Activated CD4-positive, alpha-beta T cell treated with anti-CD3 and anti-CD28 coated beads, Interleukin-2, Interleukin-4, amounts not matched to agents 100 ng/mL and 50 ng/mL, durations not matched to agents 16 hours and 8 hours (primary cell): ENCODE measurements at places on chromosomes 3 and 15.

DNA sequence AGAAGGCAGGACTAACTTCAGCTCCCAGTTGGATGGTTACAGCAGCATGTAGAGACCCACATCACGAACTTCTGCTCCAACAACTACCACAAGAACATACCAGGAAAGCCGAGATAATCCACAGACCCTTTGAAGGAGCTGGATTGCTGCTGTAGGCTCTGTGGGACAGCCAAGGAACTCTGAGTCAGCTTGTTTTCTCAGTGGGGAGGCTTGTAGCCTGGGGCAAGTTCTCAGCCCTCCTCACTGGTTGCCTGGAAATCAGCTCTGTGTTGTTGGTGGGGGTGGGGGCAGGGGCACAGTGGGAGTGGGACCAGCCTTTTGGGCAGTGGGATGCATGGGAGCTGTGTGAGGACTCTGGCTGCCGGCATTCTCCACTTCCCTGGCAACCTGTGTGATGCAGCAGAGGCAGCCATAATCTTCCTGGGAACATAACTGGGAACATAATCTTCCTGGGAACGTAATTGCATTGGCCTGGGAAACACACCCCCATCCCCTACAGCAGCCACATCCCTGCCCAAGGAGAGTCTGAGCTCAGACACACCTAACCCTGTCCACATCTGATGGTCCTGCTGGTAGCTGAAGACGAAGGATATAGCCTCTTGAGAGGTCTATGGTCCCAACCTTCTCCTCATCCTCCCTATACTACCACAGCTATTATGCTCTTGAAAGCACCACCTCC is 153.1 kb downstream of the PEAK1 start:
- DNase-seq = no peak

GRCh38 chr15:22850055-22850454 is 11.6 kb downstream of the NIPA2 start:
- DNase-seq = peak; percentile 17

DNA sequence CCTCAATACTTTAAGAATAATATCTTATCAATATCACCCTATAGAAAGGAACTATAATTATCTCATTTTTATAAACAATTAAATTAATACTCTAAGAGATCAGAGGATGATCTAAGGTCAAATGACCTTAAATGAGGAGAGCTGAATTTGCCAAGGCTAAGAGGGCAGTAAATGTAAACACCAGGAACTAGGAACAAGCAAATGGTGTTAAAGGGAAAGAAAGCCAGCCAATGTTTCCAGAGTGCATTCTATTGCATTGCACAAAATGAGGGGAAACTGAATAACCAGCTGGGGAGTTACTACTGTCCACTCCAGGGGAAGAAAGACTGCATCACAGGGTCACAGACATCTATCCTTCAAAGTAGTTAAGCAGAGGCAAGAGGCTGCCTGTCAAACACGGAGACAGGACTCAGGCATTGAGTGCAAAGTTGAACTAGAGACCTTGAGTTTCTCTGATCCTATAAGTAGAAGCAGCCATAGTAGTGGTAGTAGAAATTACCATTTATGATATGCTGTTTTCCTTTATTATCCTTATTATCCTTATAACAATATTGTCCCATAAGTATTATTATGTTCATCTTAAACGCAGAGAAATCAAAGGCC is 466.4 kb downstream of the MAGI1 start:
- DNase-seq = no peak

GRCh38 chr3:184766555-184767261 is 45.3 kb upstream of the VPS8 start:
- no peak for DNase-seq

DNA sequence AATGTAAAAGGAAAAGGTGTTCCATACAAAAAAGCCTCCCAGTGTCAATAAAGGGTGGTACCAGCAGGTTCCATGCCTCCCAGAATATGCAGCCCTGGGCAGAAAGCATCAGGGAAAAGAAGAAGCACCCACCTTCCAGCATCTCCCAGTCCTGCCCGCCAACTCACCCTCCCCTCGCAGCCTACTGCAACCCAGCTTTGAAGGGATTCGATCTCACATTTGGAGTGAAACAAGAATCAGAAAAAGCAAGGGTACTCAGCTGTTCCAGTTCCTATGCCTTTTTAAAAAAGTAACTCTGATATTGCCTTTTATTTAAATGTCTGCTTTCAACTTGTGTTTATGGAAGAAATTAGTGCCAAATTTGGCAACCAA is 166.9 kb downstream of the ADAMTS17 start:
- DNase-seq = no peak

GRCh38 chr15:75051191-75051608 is 27.8 kb downstream of the PPCDC start:
- DNase-seq = no peak

GRCh38 chr3:141386126-141386488 is 17.8 kb downstream of the ZBTB38 start:
- DNase-seq = no peak

DNA sequence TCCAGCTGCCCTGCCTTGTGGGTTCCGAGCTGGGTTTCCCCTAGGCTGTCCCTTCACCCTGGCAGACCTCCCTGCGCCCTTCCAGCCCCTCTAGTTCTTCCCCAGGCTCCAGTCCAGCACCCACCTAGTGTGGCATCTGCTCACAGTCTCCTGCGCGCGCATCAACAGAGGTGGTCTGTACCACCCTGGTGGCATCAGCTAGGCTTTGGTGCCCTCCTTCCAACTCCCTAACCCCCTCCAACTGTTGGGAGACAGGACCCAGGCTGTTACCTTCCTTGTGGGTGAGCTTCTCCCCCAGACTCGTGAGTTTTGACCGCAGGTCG is 8.0 kb downstream of the CALML4 start:
- DNase-seq = no peak

GRCh38 chr3:176839466-176839865 is 357.8 kb downstream of the TBL1XR1 start:
- no peak for DNase-seq

DNA sequence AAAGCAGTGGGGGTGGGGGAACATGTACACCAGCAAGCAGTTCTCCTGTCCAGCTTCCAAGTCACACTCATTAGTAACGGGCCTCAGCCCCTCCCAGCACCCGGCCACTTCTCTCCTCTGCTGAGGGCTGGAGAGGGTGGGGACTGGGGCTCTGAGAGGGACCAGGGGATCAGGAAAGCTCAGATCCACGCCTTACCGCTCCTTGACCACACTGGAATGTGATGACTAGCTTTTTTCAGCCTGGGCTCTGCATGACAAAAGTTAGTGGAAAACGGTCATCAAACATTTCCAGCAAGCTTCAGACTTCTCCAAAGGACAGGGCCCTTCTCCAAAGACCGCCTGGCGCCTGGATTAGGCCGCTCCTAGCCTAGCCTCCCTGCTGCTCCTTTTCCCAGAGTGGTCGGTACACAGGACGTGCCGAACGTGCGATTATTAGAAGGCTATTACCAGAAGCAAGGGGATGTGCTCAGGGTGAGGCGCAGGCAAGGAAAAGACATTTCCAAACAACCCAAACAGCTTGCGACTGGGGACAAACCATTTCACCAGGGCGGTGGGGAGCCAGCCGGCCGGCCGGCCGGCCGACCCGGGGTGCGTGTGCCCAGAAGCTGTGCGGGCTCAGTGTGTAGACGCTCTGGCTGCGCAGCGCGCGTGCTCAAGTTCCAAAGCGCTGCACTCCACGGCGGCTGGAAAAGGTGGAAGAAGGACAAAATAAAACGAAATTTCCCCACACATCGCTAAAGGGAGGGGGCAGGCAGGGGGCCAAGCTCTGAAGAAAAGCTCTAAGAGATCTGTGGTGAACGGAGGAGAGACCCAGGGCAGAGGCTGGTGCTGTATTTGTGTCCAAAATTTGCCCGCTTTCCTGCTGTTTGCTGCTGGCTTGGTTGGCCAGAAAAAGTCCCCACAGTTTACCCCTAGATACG is 51.0 kb upstream of the SSR3 start:
- no peak for DNase-seq

- no peak for DNase-seq
Observed at GRCh38 chr3:9864200-9864927, 15.7 kb downstream of the CIDEC start.

- no peak for DNase-seq
Observed at GRCh38 chr15:74651242-74651741, 35.7 kb downstream of the CLK3 start.

DNA sequence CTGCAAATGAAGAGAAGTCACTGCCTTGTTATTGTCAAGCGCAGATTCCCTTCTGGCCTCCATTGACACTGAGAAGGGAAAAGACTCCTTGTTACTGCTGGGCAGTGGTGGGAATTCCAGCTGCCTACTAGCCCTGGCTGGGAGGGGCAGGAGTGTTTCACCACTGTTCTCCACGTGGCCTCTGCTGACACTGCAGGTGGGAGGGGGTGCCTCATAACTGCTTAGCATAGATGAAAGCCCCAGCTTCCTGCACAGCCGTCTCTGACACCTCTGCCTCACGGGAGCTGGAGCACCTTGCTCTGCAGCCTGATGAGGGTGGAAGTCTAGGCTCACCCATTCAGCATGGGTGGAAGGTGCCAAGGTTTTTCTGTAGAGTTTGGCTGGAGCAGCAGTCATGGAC is 52.1 kb downstream of the TM2D3 start:
- DNase-seq = no peak

- no peak for DNase-seq
Observed at GRCh38 chr3:53357458-53357857, 10.1 kb upstream of the DCP1A start.

- no peak for DNase-seq
Observed at GRCh38 chr15:76274821-76275220, 36.4 kb downstream of the ETFA start.

GRCh38 chr3:64761729-64762128 is 73.9 kb upstream of the ADAMTS9 start:
- DNase-seq = no peak

- peak; percentile 6 for DNase-seq
Observed at GRCh38 chr3:102712896-102713295, 278.1 kb downstream of the ZPLD1 start.

GRCh38 chr15:80442728-80443403 is 38.7 kb downstream of the ARNT2 start:
- DNase-seq = no peak

GRCh38 chr15:47431501-47431900 is 285.8 kb upstream of the SEMA6D start:
- DNase-seq = no peak

DNA sequence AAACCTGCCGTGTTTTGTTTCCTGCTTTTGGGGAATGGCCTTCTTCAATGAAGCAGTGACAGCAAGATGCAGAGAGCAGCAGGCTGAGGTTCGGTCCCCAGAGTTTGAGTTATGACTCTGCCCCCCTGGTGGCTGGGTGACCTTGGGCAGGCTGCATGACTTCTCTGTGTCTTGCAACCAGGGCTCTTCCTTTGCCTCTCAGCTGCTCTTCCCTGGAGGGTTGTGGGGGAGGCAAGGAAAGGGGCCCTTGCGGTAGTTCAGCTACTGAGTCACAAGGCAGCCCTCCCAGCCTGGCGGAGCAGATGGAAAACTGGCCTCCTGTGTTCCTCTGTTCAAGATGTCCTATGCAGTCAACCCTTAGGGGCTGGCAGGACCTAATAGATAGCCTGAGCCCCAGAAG is 17.1 kb downstream of the CTXND1 start:
- peak; percentile 31 for DNase-seq

DNA sequence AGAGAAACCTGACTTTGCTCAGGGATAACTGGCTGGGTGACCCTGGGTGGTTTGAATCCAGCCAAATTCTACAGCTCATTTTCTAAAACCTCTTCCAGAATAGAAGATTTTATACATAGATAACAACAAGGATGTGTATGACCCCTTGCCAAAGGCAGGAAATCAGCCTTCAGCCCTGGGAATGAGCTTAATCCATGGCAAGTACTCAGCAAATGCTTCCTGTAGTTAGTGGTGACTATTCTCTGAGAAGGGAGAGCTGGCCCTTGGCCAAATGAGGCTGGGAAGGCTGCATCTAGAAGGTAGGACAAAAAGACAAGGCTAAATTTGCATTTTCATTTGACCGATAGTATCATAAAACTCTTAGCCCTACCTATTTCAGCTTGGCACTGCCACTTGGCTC is 4.6 kb upstream of the HACD3 start:
- DNase-seq = no peak

GRCh38 chr3:112354642-112355306 is 21.8 kb downstream of the CD200 start:
- no peak for DNase-seq

GRCh38 chr15:48946840-48947187 is 16.9 kb downstream of the SHC4 start:
- DNase-seq = no peak

GRCh38 chr3:195788711-195789581 is 22.8 kb downstream of the MUC4 start:
- DNase-seq = no peak

- DNase-seq = peak; percentile 13
Observed at GRCh38 chr3:13301286-13301987, 118.7 kb downstream of the NUP210 start.

GRCh38 chr3:150594150-150594549 is 9.0 kb upstream of the SELENOT start:
- no peak for DNase-seq

DNA sequence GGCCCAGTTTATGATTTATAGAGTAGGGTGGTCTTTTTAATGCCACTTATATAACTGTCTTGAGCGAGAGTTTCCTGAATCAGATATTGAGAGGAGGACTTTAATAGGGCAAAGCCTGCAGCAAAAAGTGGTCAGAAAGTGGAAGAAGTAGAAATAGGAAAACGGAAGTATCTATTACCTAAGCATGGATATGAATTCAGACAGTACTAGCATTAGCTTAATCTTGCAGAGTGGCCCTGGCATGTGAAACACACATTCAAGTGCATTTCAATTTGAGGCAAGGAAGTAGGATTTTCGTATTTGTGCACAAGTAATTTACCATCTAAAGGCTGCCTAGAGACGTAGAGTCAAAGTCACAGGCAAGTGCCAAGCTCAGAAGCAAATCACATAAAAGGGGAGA is 622.3 kb downstream of the DIPK2A start:
- DNase-seq = no peak

DNA sequence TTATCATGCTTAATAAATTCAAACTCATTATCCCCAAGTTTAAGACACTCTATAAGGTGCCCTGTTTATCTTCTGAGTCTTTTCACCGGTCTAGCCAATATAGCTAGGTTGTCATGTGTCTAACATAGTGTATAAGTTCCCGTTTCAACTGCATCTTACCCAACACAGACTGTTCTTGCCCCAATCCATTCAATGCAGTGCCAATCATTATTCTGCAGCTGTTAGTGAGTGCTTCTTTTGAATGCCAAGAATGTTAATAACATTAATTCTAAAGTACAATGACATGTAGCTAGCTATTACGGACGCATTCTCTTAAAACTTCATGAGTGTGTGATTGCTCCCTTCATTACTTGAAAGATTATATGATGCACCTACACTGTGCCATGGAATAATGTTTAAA is 646.4 kb upstream of the NR2F2 start:
- DNase-seq = no peak

- DNase-seq = peak; percentile 96
Observed at GRCh38 chr15:69758810-69759790, 306.5 kb downstream of the RPLP1 start.

DNA sequence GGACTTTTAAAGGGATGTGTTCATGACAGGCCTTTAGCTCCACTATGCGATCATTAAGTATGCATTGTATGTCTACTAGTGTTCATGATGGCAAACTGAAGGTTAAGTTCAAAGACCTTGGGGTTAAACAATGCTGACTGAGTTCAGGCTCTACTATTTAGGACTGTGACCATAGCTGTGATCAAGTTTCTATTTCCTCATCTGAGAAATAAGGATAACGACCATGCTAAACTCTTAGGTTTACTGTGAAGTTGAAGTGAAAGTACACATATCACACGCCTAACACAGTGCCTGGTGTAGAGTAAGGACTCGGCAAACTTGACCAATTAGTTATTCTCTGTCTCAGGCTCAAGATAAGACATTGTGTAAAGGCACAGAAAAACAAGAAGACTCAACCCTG is 243.2 kb downstream of the MBNL1 start:
- DNase-seq = no peak

GRCh38 chr3:52551118-52551517 is 14.7 kb downstream of the UQCC5 start:
- DNase-seq = no peak
